ENCODE measurements at places on chromosomes 16 and 17.

- DNase-seq: no peak
Observed at GRCh38 chr17:77163001-77163400, 22.2 kb downstream of the SEC14L1 start.

DNA sequence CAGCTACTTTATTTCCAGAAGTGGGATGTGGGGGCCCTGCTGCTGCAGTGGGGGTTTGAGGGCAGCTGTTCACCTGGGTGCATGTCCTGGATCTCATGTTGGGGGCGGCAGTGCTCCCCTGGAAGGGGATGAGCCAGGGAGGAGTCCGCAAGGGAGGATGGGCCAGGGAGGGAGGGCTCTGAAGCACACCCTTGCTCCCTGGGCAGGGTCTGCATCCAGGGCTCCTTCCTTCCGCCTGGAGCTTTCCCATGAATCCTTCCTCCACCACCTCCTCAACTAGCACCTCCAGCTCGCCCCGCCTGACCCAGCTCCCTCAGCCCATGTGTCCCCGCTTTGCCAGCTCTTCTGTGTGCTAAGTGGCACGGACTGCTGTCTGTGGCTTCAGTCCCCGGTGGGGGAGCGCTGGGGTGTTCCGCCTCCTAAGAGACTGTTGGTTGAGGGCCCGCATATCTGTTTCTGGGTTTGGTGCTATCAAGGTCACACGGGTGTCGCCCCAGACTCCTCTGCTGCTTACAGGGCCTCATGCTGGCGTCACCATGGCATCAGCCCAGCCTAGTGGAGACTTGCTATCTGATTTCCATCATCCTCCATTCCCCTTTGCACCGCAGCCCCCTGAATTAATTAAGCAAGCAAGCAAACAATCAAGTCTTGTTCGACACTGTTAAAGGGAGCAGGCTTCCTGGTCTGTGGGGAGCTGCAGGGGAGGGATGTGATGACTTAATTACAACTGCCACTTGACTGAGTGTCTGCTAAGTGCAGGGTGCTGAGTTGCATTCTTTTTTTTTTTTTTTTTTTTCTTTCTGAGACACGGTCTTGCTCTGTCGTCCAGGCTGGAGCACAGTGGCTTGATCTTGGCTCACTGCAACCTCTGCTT is 71.8 kb downstream of the PRKCA start:
- DNase-seq: peak; percentile 68

DNA sequence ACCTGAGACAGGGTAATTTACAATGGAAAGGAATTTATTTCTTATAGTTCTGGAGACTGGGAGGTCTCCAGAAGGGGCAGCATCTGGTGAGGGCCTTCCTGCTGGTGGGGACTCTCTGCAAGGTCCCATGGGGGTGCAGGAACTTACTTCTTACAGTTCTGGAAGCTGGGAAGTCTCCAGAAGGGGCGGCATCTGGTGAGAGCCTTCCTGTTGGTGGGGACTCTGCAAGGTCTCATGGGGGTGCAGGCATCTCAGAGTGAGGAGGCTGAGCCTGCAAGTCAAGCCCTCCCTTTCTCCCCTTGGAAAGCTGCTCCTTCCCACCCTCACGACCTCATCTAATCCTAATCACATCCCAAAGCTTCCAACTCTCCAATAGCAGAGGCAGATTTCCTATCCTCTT is 157.4 kb downstream of the FOXL1 start:
- no peak for DNase-seq

DNA sequence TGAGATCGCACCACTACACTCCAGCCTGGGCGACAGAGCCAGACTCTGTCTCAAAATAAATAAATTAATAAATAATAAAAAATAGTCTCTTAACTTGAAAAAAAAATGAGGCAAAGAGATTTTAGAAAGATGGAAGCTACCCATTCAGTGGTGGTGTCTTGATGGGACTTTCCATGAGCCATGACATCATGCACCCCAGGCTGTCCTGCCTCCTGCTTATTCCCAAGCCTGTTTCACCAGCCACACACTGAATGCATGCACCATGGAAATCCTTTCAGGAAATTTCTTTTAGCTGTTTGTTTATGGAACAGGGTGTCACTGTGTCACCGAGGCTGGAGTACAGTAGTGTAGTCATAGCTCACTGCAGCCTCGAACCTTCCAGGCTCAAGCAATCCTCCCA is 8.9 kb upstream of the DLX3 start:
- DNase-seq: no peak

- no peak for DNase-seq
Observed at GRCh38 chr17:851924-852323, 69.8 kb downstream of the MRM3 start.

GRCh38 chr17:66221755-66222530 is 7.3 kb downstream of the APOH start:
- no peak for DNase-seq

DNA sequence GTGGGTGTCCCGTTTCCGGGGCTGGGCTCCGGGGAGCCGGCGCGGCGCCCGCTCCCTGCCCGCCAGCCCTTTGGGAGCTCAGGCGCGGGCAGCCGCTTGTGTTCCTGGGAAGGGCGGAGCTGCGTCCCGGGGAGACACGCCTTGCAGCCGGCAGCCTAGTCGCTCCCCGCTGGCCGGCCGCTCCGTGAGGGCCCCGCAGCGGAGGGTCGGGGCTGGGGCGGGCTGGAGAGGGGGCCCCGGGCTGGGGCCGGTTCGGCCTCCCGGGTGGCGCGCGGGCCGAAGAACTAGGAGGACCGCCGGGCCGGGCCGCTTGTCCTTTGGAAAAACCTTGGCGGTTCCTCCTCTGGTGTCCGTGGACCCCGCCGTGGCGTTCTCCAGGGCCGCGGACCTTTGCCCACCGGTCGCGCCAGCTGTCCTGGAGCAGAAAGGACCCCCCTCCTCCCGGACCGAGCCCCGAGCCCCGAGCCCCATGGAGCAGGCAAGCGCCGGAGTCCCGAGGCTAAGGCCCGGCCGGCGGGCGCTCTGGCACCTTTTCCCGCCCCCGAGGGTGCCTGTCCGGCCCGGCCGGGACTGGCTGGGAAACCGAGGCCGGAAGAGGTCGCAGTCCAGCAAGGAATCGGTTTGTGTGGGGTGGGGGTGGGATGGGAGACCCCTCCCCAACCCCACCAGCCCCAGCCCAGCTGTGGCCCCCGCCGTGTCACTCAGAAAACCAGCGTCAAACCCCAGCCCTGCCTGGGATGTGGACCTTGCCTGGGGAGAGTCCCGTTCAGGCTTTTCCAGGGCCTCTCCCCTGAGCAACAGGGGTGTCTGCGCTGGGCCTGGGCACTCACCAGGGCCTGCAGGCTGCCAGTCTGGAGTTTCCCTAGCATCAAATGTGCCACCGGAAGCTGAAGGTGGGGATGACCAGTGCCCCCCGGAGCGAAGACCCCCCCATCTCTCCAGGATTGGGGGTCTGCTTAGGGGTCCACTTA is 6.8 kb upstream of the TBC1D3B start:
- DNase-seq: peak; percentile 88

- DNase-seq: no peak
Observed at GRCh38 chr17:61789872-61790271, 73.5 kb downstream of the BRIP1 start.

- DNase-seq: no peak
Observed at GRCh38 chr17:9022573-9023391, 1.5 kb downstream of the NTN1 start.

- no peak for DNase-seq
Observed at GRCh38 chr17:1150863-1151600, 28.7 kb downstream of the ABR start.

- DNase-seq: no peak
Observed at GRCh38 chr16:83116274-83116892, 489.6 kb downstream of the CDH13 start.

DNA sequence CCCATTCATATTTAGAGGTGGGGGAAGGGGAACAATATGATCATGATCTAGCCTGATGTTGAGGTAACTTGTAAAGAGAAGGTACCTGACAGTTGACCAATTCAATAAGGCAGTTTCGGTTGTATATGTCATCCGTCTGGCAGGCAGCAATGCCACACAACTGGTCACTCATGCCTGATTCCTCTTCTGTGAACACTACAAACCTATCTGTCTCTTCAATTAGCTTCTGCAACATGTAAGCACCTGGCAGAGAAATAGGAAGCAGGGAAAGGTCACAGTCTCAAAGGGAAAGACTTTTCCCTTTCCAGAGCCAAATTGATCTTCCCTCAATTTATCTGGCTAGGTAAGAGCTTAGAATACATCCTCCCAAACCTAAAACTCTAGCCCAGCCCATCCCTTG is 10.2 kb upstream of the RSKR start:
- DNase-seq: no peak

- DNase-seq: no peak
Observed at GRCh38 chr17:16472539-16472938, 19.5 kb downstream of the LRRC75A start.

GRCh38 chr17:50191359-50192143 is 9.9 kb downstream of the COL1A1 start:
- DNase-seq: no peak

DNA sequence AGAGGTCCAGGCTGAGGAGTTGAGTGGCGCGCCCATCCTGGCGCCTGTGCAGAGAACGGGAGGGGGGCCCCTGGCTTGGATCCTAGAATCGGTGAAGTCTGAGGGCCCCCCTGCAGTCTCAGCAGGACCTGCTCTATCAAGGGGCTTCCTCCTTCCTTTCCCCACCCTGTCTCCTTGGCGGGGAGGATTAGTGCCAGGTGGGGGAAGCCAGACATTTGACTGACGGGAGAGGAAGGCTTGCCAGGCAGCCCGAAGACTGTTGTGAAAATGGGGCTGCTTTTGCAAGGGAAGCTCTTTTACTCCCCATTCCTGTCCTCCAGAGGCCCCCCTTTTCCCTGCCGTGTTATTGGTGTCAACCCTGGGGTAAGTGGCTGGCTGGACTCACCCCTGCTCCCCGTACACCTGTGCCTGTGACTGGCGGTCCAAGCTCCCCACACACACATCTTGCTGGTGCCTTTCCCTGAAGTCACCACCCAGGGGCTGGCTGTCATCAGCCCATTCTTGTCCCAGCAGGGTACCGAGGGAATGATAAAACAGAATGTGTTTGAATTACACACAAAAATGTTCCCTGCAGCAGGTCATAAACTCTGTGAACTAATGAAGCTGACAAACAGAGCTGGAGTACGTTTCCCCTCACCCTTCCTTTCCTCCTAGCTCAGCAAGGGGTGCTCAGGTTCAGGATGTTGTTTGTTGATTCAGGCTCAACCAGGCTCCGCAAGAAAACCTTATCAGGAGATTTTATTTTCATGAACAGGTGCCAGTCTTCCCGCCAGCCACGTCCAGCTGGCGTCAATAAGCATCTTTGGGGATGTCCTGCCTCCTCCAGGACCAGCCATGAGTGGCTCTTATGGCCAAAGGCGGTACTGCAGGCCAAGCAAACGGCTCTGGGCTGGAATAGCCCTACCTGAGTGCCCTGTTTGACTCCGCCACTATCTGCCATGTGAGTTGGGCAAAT is 4.4 kb upstream of the ARMC7 start:
- DNase-seq: peak; percentile 32

Measured in large intestine (tissue), 12 donors.